ENCODE measurements at places on chromosomes 6 and 20.
A peak's percentile ranks its signal among the peaks of the same experiment; 100 is the strongest.

DNA sequence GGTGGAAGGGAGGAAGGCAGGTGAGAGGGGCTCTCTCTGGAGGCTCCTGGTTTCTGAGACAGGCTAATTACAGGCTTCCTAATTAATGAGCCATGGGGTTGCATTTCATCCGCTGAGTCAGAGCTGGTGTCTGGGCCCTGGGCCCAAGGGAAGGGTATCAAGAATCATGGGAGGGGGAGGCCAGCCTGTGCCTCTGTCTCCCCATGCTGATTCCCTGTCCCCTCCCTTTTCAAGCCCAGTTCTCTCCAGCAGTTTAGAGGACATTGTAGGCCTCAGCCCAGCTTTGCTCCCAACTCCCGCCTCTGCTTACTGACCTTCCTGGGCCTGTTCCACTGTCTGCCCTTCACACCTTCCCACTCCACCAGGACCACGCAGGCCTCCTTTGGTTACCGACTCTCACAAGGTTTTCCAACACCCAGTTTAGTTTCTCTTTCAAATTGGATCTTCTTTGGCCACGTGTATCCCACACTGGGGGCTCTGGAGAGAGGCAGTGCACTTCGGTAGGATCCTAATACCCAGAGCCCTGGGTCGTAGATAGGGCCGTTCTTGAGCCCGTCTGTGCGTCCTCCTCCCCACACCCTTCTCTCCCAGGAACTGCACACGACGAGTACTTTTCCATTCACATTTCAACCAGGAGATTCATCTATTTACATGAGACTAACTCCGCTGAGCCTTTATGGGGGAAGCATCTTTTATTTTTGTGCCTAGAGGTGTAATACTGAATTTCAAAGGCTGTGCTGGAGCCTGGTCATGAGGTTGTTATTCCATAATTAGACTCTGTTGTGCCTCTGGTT, 18.2 kb upstream of the AVP start:
- no peak for DNase-seq

- no peak for DNase-seq
Observed at GRCh38 chr6:11659757-11660156, 118.8 kb downstream of the ADTRP start.

- DNase-seq, result no peak
Observed at GRCh38 chr6:148635070-148635743, 111.6 kb upstream of the UST start.

DNA sequence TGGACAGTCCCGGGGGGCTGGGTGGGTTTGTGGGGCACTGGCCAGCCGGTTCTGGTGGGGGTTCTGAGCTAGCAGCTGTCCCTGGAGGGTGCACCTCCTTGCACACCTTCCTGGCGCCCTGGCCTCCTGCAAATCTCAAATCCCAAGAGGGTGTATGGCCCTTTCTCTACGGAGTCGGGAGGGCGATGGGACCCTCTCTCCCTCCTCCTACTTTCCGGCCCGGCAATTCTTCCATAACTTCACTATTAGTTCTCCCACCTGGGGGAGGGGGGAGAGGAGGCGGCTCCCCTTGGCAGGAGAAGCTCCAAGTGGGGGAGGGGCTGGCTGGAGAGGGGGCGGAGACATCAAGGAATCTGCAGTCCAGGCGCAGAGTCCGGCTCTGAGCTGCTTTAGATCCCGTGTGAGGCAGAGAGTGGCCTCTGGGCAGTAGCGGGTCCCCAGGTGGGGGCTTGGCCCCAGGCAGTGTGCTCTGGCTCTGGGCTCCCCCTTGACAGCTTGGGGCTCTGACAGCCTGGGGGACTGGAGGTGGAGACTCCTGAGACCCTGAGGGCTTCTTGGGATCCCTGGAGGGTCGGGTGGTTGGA, 1.4 kb upstream of the LAMA5 start:
- DNase-seq, result no peak

DNA sequence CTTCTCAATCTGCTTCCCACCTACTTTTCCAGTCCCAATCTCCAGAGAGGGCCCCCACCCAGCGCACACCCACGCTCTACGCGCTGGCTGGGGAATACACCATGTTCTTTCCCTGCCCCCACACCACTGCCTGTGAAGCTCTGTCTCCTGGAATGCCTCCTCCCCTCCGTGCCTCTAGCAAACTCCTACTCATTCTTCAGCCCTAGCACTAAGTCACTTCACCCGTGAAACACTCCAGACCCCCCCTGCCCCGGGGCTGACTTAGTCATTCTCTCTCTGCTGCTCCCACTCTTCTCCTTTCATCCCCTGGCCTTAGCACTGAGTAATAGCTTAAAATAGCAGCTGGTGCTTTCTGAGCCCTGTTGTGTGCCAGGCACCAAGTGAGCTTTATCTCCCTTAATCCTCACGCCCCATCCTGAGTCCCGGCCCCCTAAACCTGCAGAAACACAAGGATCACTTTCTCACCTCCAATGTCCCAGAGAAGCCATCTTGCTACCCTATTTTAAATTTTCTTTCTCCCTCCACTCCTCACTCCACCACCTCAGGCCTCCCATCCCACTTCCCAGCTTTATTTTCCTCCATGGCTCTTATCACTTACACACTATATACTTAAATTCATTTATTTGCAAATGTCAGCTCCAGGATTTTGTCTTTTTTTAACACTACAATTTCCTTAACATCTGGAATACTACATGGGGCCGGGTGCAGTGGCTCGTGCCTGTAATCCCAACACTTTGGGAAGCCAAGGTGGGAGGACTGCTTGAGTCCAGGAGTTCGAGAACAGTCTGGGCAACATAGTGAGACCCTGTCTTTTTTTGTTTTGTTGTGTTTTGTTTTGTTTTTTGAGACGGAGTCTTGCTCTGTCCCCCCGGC, 6.3 kb upstream of the PARD6B start:
- DNase-seq, result peak; percentile 100

DNA sequence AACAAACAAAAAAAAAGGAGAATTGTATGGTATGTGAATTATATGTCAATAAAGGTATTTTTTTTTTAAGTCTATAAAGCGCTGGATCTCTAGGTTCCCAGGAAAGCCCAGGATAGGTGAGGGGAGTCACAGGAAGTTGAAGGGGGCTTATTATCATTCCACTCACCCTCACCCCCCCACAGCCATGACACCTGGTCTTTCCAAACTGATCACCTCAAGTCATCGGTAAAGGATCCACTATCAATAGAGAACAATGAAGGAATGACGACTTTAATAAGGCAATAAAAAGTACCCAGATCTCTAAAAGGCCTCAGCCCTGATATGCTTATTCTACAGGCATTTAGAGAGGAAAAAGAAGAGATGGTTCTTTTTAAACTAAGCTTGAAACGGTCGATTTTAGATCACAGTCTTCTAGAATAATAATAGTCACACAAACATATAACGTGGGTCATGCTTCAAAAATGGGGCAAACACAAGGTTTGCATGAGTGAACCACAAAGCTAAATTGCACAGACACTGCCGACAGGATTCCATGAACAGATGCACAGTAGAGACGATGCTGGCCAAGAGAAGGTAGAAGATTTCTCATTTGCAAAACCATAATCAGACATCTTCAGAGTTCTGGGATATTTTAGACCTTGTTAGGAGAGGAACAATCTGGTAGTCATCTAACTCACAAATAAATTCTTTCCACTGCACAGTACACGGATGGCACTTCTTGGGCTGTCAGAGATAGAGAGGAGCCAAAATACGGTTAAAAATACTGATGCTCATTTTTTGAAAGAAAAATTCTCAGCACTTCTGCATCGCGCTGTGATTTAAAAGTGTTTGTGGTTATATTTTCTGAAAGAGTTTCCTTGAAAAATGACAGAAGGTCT, 21.0 kb downstream of the ZMYND8 start:
- DNase-seq, result peak; percentile 62

DNA sequence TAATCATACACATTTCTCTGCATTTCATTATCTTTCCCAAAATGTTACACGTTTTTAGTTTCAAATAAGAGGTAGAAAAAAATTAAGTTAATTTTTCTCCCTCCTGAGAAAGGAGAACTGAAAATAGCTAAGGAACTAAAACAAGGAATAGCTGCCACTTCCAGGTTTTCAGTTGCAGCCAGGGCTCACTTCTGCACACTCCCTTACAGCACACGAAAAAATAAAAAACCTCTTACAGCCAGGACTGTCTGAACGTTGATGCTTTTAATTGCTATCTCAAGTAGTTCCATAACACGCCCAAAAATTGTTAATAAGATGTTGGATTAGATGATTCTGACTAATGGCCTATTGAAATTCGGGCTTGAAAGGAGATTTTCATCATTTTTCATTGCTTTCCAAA, 153.7 kb upstream of the THBS2 start:
- no peak for DNase-seq

DNA sequence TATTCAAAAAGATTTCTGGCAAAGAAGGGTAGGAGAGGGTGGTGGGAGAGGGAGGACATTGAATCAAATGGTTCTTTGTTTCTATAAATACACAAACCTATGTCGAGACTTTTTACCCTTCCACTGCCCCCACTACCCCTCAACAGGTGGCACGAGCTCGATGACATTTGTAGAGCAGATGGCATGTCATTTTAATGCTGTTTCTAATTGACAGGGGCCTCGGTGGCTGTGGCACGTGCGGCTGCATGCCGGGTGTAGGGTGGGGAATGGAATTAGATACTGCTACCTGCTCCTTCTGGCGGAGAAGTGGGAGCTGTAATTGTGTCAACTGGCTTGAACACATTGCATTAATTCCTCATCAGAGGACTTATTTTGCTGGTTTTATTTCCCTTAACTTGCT, 29.1 kb upstream of the SASH1 start:
- DNase-seq, result no peak

DNA sequence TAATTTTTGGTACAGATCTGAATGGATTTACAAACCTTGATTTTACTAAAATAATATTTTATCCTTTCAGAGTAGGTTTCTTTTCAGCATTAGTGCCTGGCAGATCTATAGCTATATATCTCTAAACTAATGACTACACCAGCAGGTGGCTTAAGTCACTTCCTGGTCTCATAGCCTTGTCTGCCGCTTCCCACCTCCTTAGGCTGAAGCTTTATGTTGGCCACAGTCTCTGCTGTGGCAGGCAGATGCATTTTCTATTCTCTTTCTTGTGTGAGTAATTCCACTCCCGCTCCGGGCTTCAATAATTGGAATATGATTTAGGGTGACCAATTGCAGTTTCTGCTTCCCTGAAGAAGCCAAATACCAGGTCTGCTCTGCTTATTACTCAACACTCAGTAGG, 226.8 kb upstream of the HS3ST5 start:
- DNase-seq, result no peak

DNA sequence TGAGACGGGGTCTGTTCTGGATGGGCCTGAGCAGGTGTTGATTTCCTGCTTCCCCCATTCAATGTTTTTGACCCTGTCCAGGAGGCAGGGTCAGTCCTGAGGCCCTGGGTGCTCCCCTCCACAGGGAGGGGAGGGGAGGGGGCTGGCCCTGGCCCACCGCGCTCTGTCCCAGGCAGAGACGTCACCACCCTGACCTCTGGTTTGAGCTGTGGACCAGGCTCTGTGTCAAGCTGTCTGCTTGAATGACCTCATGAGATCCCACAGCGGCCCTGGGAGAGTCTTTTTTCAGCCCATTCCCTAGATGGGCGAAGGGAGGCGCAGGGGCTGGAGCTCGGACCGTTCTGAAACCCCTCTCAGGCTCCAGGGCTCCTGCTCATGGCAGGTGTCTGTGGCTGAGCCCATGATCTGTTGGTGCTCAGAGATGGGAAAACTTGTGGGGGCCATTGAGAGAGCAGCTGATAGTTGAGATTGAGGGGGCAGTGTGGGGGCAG, 8.9 kb upstream of the LKAAEAR1 start:
- no peak for DNase-seq

GRCh38 chr6:73503027-73503772, 17.6 kb downstream of the EEF1A1 start:
- DNase-seq, result no peak

DNA sequence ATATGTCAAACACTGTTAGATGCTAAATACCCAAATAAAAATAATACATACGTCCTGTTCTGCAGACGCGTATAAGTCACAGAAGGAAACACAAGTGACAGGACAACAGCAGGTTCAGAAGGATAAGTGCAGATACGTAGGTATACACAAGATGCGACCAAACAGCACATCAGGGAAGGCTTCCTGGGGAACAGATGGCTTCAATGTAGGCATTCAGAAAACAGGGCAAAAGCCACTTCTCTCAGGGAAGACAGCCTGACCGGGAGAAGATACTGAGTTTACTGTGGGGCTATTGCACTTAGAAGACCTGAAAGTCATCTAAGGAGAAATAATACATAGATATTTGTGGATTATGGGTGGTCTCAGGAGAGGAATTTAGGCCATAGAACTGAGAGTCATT, 1.9 kb downstream of the HLA-DPA1 start:
- no peak for DNase-seq

DNA sequence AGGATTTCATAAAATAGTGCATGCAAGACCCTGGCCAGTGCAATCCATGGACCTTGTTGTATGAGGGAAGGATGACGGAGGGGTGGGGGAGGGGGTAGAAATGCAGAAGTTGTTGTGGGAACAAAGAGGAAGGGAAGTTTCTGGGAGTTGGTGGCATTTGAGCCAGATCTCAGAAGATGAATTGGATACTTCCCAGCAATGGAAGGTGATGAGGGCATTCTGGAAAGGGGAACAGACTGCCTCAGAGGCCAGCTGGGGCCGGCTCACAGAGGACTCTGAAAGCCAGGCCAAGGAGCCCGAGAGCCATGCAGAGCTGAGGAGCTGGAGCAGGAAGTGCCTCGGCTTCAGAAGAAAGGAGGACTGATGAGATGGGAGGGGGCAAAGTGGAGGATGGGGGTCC, 2.7 kb downstream of the TMEM74B start:
- DNase-seq, result no peak

DNA sequence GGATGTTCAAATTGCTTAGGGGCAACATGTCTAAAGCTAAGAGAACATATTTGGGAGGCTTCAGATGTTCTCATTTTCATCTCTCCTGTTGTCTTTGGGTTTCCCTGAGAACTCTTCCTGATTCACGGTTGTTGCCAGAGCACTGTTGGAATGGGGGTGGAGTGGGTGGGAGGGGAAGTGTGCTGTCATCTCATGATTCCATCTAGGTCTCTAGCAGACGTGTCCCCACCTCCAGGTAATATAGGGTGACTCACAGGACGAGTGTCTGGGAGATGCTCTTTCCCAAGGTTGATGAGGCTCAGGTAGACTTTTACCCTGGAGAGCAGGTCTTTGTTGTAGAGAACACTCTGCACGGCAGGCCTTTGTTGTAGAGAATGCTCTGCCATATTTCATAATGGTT, 636.9 kb downstream of the QKI start:
- DNase-seq, result no peak

DNA sequence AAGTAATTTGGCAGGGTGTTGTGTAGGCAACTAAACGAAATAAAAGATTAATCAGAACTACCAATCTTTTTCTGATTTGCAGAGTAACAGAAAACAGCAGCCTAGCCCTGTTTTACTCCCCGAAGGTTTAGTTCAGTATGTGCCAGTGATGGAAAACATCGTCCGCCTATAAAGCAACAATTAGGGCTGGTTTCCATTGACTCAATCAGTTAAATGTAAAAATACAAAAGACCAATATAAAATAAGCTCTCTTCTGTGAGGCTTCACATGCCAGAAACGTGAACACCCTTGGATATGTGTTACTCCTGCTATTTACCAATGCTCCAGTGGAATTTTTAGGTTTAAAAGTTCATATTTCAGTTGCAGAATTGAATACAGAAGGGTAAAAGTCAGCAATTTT, 210.5 kb upstream of the RSPO3 start:
- DNase-seq, result no peak

GRCh38 chr20:33604991-33605370, 57.1 kb upstream of the C20orf144 start:
- no peak for DNase-seq
